ENCODE measurements at places on chromosomes 7 and 10.

DNA sequence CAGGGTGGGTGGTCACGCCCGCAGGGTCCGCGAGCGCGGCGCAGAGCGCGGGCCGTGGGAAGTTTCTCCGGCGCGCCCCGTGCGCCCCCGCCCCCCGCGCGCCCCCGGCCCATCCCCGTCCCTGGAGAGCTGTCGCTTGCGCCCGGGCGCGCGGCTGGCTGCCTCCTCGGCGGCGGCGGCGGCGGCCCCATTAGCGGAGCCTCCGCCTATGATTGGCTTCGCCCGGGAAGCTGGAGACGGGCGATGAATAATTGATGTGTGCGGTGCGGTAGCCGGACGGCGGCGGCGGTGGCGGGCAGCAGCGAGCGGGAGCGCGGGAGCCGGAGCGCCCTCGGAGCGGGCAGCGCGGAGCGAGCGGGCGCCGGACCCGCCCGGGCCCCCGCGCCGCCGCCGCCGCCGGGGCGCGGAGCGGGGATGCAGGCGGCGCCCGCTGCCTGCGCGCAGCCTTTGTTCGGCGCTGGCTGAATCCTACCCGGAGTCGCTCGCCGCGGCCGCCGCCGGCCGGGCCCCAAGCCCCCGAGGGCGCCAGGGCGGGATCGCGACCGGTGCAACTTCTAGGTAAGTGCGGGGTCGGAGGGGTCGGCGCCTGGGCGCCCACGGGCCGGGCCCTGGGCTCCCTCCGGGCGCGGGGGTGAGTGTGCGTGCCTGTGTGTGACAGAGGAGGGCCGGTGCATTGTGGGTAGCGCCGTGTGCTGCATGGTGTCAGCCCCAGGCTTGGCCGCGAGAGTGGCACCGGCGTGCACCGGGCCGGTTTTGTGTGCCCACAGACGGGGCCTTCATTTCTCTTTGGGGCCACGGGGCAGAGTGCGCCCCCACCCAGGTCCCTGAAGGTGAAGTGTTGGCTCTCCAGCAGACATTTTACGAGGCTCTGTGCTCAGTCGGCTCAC, 103.8 kb upstream of the PPIF start:
- no peak for DNase-seq

- DNase-seq, result no peak
Measured at GRCh38 chr10:627032-627992, 62.2 kb downstream of the DIP2C start.

DNA sequence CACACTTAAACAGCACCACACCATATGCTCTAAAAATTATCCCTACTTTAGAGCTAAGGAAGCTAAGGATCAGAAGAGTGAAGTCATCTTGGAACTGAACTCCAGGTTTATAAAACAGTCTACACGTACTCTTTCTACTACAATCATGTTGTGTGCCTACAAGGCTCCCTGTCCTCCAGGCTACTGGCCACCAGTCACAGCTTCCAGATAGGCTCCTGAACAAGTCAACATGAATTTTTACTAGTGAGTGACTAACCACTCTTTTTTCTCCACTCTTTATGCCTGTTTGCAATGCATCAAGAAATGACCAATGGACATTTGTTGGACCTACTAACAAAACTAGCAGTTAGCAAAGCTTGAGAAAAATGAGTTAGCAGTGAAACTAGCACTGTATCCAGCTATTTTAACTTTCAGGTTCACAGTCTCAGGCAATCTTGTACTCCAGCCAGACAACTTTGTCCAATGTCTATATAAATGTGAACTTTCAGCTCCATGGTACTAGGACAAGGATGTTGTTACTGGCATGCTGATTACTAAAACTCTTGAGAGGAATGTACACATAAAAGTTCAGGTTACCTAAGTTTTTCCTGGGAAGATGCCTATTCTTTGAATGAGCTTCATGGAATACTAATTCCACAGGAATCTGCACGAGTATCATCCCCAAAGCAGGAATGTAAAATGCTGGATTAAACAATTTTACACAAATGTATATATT, 180.0 kb downstream of the BTAF1 start:
- peak; percentile 68 for DNase-seq

DNA sequence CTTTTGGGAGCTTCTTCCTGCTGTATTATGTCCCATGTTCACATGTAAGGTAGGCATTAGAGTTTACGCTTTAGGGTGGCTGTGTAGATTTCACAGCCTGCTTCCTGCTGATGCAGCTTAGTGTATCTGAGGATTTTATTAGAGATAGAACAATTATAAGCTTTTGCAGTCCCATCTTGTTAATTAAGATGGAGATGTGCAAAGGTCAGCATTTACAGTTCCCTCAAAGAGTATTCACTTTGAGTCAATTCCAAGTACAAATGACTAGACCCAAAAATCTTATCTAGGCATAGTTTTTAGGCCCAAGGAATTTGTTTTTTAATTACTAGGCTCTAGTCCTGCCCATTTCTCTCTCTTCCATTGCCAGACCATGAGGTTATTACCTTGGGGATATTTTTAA, 239.9 kb upstream of the PHF14 start:
- DNase-seq, result no peak

GRCh38 chr7:3695602-3696001, 394.6 kb downstream of the SDK1 start:
- DNase-seq, result no peak

DNA sequence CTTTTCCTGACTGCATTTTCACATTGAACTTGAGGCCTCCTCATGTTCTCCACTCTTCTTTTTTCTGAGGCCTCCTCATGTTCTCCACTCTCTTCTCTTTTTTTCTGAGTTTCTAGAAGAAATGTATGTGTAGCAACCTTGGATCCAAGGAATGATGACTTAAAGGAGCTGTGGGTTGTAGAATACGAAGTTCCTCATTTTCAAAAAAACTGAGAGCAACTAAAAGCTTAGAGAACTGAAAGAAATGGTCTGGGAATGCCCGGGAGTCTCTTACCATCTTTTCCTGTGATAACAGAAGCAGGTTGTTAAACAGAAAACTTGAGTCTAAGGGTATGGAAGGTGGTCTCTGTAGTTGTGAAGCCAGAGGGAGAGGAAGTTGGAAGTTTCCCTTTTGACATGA, 32.8 kb downstream of the MRPS33 start:
- DNase-seq, result no peak

DNA sequence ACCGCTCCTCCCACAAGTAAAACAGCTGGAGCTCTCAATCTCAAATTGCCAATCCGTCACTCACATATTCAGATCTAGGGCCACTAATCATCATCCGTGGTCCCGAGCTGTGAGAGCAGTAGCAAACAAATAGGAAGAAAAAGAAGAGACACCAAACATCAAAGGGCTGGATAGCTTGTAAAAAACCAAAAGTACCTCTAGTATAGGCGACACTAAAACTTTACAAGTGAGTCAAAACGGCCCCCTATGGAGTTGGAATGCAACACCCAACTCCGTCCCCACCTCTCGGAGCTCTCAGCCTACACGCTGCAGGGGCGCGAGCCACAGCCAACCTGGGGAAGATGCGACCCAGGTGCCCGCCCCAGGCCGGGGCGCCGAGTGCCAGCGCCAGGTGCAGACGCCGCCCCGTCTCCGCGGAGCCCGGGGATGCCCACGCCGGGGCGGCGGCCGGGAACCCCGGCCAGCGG, 581 bp downstream of the FAM3C start:
- peak; percentile 48 for DNase-seq

DNA sequence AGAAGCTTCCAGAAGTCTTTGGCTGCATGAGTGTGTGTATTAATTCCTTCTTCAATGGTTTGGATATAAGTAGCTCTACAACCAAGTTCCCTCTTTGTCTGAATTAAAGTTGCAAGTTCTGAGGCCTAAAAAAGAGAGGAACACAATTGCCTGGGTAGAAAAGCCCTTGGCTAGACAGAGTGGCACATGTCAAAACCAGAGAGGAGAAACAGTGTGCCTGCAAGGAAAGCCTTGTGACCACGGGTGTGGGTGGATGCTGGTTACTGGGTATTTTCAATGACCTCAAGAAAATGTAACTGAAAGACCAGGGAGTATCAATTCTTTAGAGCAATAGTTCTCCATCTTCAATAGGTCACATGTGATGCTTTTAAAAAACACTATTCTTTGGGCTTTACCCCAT, 148.3 kb downstream of the SVIL start:
- DNase-seq, result no peak

- DNase-seq, result no peak
Measured at GRCh38 chr10:97666992-97667391, 20.0 kb downstream of the AVPI1 start.

GRCh38 chr10:47140761-47141348, 159.1 kb upstream of the GDF10 start:
- no peak for DNase-seq

DNA sequence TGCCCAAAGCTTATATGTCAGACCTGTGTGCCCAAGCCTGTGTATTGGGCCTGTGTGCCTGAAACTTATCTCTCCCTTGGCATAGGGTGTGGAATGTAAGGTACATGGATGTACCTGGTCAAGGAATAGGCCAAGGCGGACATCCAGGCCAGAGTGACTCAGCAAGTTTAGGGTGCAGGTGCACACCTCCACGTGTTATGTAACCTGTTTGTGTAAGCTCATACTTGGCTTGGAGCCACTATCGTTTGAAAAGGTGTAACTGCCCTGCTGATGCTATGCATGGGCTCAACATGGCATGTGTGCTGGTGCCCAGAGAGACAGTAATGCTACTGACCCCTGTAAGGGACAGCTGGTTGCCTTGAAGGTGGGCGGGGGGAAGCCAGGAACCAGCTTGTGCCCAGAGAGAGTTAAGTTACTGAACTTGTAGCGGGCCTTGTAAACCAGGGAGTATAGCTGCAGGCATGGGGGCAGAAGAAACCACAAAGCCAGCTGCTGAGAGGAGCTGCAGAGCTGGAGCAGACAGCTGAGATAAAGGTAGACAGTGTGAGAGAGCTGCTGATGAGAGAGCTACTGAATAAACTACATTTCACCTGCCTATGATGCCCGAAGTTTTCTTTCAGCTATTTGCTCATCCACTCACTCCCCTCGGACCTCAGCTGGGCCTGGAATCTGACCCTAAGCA, 656.4 kb upstream of the ZWINT start:
- DNase-seq, result no peak

DNA sequence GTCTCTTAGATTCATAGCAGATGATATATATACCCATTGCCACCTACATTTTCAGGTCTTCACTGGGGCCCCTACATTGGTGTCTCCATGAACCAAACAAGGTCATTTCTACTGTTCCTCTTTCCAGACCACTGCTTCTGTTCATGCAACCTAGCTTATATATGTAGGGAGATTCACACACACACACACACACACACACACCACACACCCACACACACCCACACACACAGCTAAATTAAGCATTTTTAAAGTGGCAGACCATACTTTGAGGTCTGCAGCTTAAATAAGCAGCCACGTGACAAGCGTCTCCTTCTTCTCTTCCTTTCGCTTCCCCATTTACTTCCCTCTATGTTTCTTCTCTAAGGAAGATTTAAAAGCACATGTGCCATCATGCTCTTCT, 70.0 kb upstream of the CC2D2B start:
- DNase-seq, result no peak

- no peak for DNase-seq
Measured at GRCh38 chr7:71970725-71971124, 441.4 kb downstream of the CALN1 start.

DNA sequence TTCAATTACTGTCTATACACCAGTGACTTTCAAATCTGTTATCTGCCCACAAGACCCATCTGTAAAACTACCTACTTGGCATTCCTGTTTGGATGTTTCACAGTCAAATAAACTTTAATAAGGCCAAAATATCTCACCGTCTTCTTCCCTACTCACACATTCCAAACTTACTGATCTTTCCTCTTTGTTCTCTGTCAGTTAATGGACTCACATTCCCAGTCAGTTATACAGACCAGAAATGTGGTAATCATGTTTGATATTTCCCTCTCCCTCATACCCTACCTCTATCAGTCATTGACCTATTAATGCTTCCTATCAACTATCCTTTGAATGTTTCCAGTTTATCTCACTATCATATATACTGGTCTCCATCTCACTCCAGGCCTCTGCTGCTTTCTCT, 28.5 kb upstream of the HDAC9 start:
- peak; percentile 10 for DNase-seq

- peak; percentile 32 for DNase-seq
Measured at GRCh38 chr7:30285536-30286284, 1.3 kb downstream of the ZNRF2 start.

DNA sequence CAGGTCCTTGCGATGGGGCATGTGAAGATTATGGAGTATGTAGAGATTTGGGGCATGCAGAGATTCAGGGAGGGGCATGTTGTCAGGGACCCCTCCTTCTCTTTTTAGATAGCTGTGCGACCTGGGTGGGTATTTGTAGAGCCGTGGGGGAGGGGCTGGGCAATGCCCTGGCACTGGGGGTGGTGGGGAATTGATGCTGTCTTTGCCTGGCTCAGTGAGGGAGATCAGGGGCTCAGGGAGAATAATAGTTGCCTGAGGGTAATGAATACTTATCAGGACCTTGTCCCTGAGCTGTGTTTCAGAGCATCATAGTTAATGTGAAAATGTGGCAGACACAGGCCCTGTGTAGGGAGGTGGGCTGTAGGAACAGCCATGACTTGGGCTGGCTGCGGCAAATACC, 3.5 kb downstream of the RAMP3 start:
- no peak for DNase-seq

GRCh38 chr10:99709480-99710229, 22.3 kb downstream of the COX15 start:
- peak; percentile 40 for DNase-seq

All from fibroblast of skin of right quadriceps (primary cell).